Activated CD4-positive, alpha-beta T cell treated with anti-CD3 and anti-CD28 coated beads, Interleukin-2, amount 50 U/mL, for 4 hours (primary cell): ENCODE measurements at places on chromosomes 3 and 15.
A peak's percentile ranks its signal among the peaks of the same experiment; 100 is the strongest.

DNA sequence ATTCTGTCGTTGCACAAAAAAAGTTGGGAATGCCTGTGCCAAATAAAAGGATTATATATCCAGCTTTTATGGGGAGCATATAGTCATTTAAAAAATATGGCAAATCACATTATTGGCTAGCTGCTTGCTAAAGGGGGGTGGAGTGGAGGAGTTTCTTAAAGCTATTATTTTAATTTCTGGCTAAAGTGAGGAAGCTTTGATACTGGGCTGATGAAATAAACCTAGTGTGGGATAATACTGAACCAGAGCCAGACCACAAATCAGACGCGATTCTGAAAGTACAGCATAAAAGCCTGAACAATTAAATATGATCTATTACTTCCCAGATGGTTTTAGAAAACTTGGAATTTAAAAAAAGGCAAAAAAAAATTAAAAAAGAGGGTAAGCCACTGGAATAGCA lies 14.4 kb downstream of the POLR2M start:
- no peak for DNase-seq

DNA sequence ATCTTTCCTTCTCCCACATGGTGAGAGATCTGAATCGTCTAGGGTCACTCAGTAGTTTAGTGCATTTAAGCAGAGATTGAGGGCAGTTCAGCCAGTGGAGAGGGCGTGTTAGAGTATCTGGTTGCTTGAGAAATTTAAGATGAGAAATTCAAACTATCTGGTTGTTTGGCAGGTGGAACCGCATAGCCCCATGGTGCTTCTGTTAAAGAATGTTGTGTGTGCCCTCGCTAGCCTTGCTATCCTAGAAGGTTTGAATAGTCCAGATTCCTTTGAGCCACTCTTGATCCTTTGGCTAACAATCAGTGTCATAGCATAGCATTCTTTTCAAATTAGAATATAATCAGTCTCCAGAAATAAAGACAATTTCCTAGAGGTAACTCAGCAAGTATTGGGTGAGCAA lies 32.1 kb downstream of the ABHD17C start:
- no peak for DNase-seq

DNA sequence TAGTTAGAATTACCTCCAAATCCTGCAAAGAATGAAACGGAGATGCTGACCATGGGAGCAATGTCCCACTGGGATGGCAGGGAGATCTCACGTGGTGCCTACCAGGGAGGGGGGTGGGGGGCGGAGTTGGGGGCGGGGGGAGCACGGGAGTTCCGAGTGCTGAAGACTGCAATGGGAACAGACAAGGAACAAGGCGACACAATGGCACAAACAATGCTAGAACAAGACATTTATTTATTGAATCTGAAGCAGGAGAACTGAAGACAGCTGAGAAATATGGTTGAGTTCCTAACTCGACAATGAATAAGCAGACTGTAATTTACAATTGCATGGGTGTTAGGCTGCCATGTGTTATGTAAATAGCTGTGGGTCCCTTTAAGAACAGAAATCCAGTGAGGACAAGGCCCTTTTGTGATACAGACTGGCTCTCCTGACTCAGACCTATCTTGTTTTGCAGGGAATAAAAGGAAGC lies 91.2 kb downstream of the AQP9 start:
- no peak for DNase-seq

DNA sequence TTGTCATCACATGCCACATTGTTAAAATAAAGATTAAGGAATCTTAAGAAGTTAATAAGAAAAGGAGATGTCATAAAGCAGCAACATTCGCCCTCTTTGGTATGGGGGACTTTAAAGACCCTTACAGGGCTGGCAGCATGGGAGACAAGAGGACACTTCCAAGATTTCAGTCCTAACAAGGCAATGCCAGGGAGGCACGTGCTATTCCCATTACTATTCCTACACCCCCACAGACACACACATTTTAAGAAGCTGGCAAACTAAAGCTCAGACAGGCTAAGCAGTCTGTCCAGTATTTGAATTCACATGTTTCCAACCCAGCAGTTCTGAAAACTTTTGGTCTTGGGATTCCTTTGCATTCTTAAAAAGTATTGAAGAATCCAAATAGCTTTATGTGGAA lies 80.8 kb downstream of the WDR49 start:
- no peak for DNase-seq

- no peak for DNase-seq
Observed at GRCh38 chr3:169894110-169894509, 17.3 kb upstream of the SAMD7 start.

DNA sequence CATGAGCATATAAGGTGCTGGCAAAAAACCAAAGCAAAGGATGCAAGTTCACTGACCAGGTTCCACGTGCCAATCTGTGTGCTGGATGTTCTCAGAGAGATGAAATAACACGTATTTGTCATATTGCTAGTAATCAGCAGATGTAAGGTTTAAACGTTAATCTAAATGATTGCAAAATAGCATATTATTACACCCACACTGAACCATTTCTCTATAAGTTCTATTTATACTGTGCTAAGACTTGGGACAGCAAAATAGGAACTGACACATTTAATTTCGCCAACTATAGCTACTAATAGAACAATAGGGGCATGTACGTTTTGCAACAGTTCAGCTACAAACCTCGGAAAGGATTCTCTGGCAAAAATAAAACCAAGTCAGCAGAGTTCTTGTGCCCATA lies 350.3 kb upstream of the ZNF385D start:
- no peak for DNase-seq

DNA sequence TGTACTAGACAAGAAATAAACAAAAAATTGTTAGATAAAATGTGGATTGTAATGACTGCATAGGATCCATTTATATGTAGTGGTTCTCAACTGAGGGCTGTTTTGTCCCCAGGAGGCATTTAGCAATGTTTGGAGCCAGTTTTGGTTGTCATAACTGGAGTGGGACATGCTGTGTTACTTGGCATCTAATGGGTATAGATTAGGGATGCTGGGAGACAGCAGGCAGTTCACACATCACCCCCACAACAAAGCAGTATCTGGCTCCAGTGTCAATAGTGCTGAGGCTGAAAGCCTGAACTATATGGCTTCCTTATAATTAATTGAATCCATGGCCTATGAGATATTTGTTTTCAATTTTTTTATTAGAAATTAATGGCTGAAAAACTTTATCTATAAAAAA lies 72.0 kb upstream of the SAMMSON start:
- no peak for DNase-seq

DNA sequence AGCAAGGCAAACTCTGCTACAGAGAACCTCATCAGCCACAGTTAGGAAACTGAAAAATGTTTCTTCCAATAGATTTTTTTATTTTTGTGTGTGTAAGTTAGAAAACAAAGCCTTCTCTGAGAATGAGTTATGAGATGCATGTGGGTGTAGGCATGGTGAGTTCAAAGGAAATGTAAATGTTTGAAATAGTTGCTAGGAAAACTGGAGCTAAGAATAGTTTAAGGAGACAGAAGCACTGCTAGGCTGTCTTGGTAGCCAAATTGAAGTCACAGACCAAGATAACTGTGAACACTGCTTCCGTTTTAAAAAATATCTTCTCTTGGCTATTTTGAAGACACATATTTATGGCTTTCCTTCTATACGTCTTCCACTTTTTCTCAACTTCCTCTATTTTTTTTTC lies 1501.2 kb upstream of the CADM2 start:
- DNase-seq: no peak

DNA sequence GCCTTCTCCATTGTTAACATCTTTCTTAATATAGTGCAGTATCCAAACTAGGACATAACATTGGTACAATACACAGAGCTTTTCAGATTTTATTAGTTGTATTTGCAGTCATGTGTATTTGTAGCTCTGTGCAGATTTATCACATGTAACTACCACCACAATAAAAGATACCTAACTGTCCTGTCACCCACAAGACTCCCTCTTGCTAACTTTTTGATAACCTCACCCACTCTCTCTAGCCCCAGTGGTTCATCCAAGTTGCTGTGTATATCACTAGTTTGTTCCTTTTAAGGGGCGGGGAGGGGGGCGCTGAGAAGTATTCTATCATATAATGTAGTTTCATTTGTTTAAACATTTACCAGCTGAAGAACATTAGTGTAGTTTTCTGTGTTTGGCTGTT lies 46.1 kb downstream of the PIAS1 start:
- no peak for DNase-seq

GRCh38 chr15:93428150-93428549 lies 339.1 kb upstream of the RGMA start:
- no peak for DNase-seq

GRCh38 chr3:4997946-4998345 lies 18.7 kb downstream of the BHLHE40 start:
- no peak for DNase-seq

- no peak for DNase-seq
Observed at GRCh38 chr3:49098910-49099630, 5.2 kb upstream of the QRICH1 start.

DNA sequence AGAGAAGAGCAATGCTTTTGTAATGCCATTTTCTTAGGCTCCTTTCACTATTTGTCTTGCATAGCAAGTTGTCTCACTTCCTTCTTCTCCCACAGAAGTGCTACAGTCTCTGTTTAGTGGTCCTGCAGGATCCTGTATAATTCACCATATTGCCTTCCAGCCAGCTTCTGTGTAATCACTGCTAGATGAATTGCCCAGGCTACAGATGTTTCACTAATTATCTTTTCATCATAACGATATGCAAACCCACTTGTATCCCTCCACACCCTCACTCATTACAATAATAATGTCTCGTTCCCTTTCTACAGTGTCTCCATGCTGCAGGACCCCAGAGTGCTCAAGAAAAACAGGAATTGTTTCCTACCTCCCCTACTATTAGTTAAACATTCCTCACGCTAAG lies 402.9 kb downstream of the TBL1XR1 start:
- no peak for DNase-seq

DNA sequence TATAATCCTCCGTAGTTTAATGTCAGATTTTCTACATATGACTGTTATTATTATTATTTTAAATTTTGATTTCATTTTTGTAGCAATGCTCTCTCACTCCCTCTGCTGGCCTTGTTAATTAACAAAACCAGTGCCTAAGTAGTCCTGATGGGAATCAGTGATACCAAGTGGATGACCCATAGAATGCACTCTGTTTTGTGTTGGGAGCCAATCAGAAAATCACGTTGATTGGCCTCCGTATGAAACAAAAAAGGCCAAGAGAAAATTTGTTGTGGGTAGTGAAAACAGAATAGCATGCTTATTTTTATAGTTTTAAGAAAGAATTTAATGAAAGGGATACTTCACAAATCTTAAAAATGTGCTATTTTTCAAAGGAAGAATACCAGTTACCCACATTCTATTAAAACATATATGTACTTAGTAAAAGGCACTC lies 34.4 kb upstream of the MEIS2 start:
- DNase-seq: no peak

DNA sequence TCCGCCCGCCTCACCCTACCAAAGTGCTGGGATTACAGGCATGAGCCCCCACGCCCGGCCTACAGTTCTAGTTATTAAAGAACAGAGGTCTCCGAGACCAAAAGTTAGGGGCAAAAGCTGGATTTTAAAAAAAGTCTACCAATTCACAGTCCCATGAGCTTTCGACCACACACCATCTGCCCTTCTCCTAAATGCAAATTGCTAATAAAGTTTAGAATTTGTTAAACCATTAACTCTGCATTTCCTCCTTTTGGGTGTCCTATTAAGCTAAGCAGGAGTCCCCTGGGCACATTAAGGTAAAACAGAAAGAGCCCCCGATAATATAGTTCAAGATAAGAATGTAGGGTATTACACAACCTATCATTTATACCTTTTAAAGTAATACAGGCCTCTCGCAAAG lies 322.7 kb downstream of the FOXP1 start:
- DNase-seq: no peak

DNA sequence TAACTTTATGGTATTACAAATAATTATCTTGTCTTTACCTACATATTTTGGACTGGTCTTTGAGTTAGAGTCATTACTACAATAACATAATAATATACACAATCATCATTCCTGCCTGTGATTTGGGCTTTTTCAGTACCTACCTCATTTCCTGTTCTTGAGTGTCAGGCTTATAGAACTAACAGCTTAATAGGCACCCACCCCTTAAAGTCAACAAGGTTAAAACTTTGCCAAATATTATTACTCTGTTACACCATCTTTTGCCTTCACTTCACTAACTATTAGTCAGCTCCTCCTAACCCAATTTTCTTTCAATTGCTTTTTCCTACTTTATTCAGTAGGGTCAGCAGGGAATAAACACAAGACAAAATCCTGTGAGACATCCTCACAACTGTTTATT lies 488.7 kb upstream of the AGTR1 start:
- DNase-seq: no peak

DNA sequence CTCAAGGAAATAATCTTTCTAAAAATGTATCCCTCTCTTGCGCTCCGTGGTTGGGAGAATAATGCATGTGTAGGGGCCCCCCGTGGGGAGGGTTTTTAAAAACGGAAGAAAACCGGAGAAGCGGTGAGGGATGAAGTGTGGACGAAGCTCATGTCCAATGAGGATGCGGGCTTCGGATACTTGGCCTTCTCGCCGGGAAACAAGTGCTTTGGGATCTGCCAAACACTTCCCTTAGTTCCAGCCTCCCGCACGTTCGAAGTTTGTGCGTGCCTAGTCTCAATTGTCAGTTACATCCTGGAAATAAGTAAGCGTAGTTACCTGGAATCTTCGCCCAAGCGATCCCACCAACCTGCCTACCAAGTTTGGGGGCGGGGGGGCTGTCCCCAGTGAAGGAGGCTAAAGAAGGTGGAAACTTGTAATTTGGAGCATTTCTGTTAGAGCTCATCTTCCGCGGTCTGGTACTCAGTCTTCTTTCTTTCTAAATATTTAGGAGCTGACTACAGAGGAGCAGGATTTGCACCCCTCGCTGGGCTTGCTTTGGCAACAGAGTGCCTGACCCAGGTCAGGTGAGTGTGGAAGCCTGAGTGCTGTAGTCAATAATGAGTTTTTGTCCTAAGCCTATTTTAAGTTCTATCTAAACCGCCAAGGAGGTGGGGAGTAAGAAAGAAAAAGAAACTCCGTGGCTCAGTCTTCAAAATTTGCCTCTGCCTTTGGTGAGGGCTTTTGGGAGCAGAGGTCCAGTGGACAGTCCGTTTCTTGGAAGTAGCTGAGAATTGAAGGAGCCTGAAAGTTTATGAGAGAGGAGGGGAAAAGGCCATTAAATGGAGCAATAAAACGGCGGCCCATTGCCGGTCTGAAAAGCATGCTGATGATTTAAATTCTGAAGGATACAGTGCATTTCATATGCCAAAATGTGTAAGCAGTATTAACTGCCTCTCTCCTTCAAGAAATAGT lies 1.1 kb downstream of the ITPR1 start:
- DNase-seq: peak; percentile 6

- peak; percentile 41 for DNase-seq
Observed at GRCh38 chr3:45881078-45882022, 5.0 kb upstream of the CCR9 start.

- no peak for DNase-seq
Observed at GRCh38 chr15:82540984-82541431, 751 bp upstream of the RPS17 start.

DNA sequence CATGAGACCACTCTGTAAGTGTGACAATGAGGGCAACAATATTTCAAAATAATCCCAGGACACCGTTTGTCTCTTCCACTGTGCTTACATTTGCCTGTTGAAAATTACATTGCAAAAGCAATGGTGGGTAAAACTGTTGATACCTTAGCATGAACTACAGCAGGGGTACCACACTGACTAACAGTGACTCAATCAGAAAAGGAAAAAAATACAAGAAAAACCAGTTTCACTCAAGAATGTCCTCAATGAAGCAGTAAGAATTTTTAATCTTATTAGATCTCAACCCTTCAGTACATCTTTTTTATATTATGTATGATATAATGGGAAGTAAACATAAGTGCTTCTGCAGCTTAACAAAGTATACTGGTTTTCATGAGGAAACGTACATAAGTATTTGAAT lies 1.6 kb upstream of the CCDC54 start:
- DNase-seq: no peak
